ENCODE measurements at places on chromosomes 5 and 9.

GRCh38 chr9:116331241-116331640, 177.7 kb downstream of the PAPPA start:
- no peak for DNase-seq

GRCh38 chr9:136763649-136764035, 676 bp downstream of the LCN15 start:
- no peak for DNase-seq

DNA sequence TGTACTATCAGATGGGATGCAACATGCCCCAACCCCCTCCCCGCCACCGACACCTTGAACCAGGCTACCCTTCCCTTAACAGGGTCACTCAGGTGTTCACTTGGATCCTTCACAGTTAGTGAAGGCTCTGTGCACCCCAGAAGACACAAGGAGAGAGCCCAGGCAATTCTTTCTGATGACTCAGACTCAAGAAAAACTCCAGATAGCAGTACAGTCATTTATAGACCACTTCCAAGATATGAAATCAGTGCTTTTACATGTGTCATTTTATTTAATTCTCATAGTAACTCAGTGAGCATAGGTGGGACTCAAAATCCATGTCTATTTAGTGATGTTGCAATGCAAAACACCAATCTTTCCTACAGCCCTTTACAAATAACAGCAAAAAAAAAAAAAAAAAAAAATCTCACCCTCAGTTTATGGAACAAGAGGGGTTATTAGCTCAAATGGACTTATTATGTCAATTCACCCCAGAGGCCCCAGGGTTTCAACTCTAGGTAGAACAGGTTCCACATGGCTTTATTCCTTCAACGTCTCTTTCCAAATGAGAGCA, 71.9 kb downstream of the FOXD1 start:
- DNase-seq, result peak; percentile 2

DNA sequence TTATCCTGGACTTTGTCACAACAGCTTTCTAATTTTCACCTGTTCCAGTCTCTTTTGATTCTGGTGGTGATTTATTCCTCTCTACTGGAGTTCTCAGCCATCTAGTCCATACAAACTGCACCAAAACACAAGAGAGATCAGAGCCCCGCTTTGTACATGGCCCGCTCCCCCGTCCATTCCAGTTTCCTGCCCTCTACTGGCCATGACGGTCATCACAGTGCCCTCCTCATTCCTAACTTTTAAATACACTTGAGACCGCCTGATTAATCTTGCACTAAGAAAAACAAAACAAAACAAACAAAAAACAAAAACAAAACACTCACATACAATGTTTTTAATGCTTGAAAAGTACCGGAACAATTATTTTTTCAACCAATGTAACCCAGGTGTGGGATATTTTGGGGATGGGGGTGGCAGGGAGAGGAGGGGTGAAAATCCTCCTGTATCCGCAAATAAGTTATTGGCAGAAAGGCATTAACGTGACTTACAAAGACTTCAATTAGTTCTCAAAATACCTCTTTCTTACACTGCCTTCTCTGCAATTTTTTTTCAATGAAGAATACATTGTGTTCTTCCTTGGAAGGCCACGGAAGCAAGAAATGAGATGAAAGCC, 84.8 kb upstream of the PAM start:
- no peak for DNase-seq

GRCh38 chr5:35067985-35068384, 20.2 kb upstream of the AGXT2 start:
- DNase-seq, result no peak

- DNase-seq, result no peak
These were observed 77.6 kb upstream of the ADRB2 start for GRCh38 chr5:148748702-148749392.

DNA sequence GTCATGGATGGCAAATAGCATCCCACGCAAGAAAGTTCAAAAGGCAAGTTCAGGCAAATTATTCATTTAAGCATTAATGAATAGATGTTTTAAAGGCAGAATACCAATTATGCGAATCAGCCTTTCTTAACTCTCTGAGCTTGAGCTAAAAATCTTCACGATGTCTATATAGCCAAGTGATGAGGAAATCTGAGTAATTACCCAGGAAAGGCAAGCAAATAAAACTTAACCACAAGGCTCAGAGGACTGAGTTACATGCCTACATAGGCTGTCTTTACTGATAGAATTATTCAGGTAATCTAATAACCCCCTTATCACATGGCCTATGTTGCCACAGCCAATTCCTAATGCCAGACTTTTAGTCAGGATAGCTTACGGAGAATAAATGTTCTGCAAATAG, 120.8 kb upstream of the MTAP start:
- no peak for DNase-seq

GRCh38 chr5:140261403-140262171, 41.3 kb downstream of the PFDN1 start:
- DNase-seq, result peak; percentile 32

- DNase-seq, result no peak
These were observed 829.6 kb downstream of the PTPRD start for GRCh38 chr9:9783211-9783610.

GRCh38 chr5:28896949-28897348, 1858.6 kb upstream of the CDH9 start:
- DNase-seq, result peak; percentile 56

DNA sequence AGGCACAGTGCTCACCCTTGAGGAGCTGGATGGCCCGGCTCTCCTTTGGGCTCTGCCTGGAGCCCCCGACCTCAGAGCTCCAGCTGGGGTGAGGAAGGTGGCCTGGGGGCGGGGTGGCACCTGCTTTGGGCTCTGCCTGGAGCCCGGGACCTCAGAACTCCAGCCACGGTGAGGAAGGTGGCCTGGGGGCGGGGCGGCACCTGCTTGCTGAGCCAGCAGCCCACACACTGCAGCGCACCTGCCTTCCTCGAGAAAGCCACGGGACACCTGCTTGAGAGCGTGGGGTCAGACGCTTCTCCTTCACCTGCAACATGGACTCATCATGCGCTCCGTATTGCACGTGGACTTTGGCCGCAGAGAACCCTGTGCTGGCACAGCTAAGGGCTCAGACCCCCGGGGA, 51.8 kb downstream of the IRX2 start:
- DNase-seq, result no peak

- no peak for DNase-seq
These were observed 58.7 kb upstream of the ZFR start for GRCh38 chr5:32503261-32503660.

- no peak for DNase-seq
These were observed 40.3 kb upstream of the NAA35 start for GRCh38 chr9:85900504-85901201.

DNA sequence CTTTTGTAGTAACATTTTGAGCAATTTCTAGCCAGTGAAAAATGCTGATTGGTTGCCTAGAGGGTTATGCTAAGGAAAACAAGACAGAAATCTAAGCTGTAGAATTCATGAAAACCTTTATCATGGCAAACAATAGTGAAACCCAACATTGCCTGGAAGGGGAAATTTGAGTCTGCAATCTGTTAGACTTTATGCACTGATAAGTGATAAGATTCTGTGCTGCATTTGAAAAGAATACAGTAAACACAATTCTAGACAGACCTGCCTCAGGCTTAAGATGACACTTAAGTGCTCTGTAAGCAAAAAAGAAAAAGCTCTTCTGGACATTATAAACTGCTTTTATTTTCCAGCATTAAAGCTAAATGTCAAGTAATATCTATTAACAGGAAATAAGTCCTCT, 519.3 kb downstream of the ISL1 start:
- DNase-seq, result peak; percentile 55

- no peak for DNase-seq
These were observed 183.6 kb upstream of the IRX4 start for GRCh38 chr5:2066373-2066772.

- no peak for DNase-seq
These were observed 57.3 kb upstream of the CACNA1B start for GRCh38 chr9:137820161-137820855.

DNA sequence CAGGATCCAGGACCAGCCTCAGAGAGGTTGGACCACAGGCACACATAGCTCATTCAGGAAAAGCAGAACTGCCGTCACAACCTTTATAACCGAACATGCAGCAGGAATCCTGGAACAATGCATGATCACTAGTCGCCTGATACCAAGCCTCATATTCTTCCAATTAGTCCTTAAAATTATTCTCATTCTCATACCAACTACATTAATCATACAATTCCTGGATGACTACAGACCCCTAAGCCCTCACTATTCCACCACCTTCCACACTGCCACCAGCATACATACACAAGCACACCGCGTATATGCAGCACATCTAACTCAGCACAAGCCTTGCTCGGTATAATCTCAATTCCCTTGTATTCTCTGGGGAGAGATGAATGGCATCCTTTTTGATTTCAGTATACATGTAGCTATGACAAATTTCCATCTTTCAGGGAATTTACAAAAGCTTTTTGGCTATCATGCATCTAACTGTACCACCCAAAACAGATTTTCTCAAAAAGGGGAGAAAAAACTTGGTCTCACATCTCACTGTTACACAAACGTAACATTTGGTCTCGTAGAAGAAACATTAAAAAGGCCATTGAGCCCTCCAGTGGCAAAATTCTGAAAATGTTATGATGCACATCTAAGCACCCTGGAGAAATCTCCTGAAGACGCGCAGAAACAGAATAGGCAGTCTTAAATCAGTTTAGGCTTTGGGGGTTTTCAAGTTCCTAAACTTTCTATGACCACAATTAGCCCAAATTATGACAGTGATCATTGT, 46.2 kb downstream of the MCTP1 start:
- no peak for DNase-seq

DNA sequence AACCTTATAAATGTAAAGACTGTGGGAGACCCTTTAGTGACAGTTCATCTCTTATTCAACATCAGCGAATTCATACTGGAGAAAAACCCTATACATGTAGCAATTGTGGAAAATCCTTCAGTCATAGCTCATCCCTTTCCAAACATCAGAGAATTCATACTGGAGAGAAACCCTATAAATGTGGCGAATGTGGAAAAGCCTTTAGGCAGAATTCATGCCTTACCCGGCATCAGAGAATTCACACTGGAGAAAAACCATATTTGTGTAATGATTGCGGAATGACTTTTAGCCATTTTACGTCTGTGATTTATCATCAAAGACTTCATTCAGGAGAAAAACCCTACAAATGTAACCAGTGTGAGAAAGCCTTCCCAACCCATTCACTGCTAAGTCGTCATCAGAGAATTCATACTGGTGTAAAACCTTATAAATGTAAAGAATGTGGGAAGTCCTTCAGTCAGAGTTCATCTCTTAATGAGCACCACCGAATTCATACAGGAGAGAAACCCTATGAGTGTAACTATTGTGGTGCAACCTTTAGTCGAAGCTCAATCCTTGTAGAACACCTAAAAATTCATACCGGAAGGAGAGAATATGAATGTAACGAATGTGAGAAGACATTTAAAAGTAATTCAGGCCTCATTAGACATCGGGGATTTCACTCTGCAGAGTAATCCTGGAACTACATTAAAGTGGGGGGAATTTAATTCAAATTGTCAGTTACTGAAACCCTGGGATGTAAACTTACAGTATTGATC, 17.7 kb downstream of the ZNF483 start:
- no peak for DNase-seq

GRCh38 chr5:128494516-128494915, 43.5 kb downstream of the FBN2 start:
- no peak for DNase-seq

GRCh38 chr9:20606652-20607051, 15.6 kb downstream of the MLLT3 start:
- DNase-seq, result no peak

DNA sequence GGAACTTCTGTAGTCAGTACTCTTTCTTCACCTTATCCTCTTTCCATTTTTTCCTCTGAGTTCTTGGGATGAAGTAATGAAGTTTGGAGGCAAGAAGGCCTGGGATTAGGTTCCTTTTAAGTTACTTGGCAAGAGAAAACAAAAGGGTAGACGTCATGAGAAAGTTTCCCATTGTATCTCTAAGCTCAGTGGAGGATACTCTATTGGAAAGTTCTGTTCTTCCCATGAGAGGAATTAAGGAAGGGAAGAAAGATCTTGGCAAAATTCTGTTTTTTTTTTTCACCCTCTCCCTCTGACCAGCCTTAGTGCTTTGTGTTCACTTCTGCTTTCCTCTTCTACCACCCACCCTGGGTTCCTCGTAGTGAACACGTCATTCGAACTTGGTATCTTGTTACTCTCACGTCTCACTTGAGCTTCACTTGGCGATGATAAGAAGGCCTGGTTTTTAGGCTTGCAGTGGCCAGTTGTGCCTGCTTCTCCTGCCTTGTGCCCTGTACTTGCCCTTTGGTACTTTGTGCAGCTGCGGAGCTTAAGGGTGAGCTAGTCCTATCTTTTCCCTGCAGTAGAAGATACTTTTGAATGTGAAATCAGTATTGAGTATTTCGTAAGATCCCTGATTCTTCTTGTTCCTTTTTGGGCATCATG, 67.0 kb downstream of the ARHGAP26 start:
- no peak for DNase-seq

- no peak for DNase-seq
These were observed 31.9 kb downstream of the SH3TC2 start for GRCh38 chr5:149030838-149031397.

- DNase-seq, result no peak
These were observed 7.1 kb downstream of the EGR1 start for GRCh38 chr5:138472353-138472752.

- no peak for DNase-seq
These were observed 238.1 kb downstream of the ROR2 start for GRCh38 chr9:91711755-91712601.

GRCh38 chr5:3701694-3702093, 106.1 kb downstream of the IRX1 start:
- no peak for DNase-seq

- no peak for DNase-seq
These were observed 43.7 kb upstream of the TEK start for GRCh38 chr9:27065288-27065687.

DNA sequence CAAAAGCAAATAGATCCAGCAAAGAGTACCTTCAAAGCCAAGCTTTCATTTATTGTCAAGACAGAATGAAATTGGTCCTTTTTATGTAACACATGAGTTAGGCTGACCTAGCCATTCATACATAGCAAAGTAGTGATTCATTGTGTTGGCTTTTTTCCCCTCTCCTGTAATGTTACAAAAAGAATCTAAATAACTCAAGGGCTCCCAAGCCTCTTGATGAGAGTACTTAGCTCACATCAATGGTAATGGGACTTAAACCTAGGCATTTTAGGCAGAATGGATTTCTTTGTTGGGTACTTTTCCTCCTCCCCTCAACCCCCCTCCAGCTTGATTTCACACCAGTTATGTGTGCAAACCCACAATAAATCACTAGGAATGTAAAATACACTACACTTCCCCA, 123.7 kb downstream of the EBF1 start:
- no peak for DNase-seq

GRCh38 chr9:20551835-20552234, 70.5 kb downstream of the MLLT3 start:
- DNase-seq, result no peak

- no peak for DNase-seq
These were observed 492.2 kb upstream of the ARRDC3 start for GRCh38 chr5:91875196-91875779.

Data from NCI-H1417 (cell line).